ENCODE measurements at places on chromosomes 7 and 10.

- no peak for DNase-seq
Observed at GRCh38 chr10:75726522-75727483, 295.4 kb downstream of the LRMDA start.

DNA sequence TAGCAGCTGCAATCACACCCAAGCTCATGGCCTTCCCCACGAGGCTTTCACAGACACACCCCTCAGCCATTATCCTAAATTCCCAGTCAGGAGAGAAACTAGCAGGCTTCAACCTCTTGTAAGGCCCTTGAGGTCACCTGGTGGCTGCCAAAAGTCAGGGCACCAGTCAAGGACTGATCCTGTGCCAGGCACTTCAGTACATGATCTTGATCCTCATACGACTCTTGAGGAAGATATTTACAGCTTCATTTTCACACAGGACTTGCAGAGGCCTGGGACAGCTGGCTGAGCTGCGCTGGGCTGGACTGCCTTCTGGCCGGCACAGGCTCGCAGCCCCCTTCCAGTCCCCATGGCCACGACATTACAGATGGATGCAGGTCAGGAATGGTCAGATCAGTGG lies 8.8 kb downstream of the PDAP1 start:
- DNase-seq: no peak

GRCh38 chr7:28165261-28165660 lies 15.3 kb downstream of the JAZF1 start:
- DNase-seq: no peak

DNA sequence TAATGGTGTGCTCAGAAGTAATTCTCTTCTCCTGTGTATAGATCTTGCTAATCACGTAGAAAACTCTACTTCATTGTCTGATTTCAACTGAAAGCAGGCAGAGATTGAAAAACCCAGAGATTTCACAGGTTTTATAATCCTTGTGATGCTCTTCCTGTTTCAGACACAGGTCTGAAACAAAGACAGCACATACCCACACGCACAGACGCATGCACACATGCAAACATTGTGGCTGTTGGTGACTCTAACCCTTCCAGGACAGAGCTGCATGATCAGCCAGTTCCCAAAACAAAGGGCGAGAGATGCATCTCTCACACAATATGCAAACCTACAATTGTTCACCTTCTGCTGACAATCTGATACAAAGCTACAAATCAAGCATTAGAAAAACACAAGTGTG lies 11.1 kb upstream of the TFEC start:
- no peak for DNase-seq

- DNase-seq: no peak
Observed at GRCh38 chr7:69989551-69989950, 391.3 kb downstream of the AUTS2 start.

DNA sequence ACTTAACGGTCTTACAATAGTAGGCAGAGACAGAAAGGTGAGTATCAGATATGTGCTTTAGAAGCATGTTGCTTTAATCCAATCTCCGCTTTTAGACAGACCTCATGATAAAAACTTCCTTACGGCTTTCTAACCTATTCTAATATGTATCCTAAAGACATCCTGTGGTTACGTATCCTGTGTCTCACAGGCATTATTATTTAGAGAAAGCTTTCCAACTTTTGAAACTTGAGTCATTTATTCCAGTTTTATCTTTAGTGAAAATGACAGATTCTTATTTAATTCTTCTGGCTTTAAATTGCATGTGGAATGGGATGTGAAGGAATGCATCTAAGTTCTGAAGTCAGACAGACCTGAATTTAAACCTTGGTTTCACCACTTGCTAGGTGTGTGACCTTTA lies 118.9 kb downstream of the OTUD1 start:
- no peak for DNase-seq

- DNase-seq: no peak
Observed at GRCh38 chr7:135683609-135684008, 21.3 kb downstream of the STMP1 start.

DNA sequence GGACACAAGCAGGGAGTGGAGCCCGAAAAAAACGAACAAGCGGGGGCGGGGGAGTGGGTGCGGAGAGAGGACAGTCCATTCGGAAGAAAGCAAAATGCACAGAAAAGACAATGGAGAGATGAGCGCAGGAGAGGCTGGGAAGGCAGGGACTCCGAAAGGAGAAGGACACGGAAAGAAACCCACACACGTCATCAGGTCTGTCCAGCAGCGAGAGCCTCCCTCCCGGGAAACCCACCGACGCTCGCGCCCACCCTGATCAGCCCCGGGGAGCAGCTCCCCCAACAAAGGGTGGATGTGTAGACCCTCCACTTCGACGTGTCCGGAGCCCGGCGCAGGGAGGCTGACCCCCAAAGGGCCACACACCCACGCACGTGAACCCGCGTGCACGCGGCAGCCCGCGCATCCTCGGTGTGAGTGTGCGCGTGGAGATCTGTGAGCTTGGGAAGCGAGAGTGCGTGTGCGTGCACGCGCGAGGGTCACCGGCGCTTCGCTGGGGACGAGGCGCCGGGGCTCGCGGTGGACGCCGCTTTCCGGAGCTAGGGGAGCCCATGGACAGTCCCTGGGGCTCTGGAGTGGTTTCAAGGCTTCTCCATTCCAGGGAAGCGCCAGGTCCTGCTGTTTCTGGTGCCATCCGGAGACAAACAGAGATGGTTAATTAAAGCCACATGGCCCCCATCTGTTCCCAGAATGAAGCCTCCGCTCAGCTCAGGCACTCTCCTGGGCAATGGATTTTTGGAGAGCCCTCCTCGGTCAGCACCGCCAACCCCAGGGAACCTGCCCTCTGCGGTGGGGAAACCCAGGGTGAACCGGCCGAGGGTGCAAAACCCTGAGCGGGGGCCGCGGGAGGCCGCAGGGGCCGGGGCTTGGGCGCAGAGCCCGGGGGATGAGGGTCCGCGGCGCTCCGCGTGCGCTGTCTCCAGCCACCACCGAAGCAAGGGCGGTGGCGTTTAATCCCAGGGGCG lies 916 bp downstream of the LAMB1 start:
- DNase-seq: no peak

DNA sequence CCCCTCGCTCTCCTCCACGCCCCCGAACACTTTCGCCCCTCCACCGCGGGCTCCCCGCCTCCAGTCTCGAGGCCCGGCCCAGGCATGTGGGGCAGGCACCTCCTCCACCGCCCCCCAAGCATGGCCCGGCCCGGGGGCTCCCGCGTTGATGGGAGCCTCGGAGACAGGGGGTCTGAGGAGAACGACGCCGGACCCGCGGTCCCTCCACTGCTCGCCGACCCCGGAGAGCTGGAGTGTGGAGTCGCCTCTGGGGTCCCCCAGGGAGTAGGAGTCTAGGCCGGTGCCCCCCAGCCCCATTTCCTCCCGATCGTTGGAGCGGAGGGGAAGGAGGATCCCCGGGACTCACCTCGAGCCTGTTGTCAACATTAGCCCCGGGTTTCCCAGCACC lies 206 bp downstream of the UPF2 start:
- peak; percentile 15 for DNase-seq

GRCh38 chr7:41702635-41703371 lies at the start of gene INHBA:
Gene INHBA (minus strand): TSS chr7:41703090. CDS start chr7:41700374, 2,716 bp downstream.
- no peak for DNase-seq

DNA sequence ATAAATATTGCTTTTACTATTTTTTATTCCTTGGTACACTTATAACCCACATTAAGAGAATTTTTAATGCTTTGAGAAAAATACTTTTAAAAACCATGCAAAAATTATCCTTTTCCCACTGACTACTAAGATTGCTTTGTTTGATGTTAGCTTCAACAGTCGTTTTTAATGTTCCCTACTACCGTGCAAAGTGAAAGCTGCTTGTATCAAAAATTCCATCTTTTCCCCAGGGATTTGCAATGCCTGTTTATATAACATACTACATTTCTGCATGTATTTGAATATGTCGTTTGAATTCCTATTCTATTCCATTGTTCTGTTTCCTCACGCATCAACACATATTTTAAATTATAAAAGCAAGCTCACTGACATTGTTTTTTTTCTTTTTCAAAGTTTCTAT lies 54.4 kb downstream of the TFPI2 start:
- no peak for DNase-seq

DNA sequence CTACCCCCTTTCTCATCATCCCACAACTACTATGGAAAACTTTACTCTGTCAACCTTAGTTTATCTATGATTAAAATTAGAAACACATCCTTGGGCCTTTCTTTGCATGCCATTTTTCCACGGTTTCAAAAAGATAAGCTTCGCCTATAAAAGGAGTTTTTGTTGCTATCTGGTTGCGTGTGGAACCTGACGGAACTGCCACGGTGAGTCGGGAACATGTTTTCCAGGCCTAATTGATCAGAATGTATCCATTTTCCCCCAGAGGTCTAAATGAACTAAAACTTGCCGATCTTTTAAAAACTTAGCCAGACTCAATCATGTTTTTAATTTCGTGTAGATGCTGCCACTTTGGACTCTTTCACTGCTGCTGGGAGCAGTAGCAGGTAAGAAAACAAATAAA lies at the start of gene PNLIP:
Gene PNLIP, plus strand, starts transcription at position 176 of the 400 bp plus-strand sequence. Its CDS starts 162 bp downstream, at position 338.
- DNase-seq: no peak

DNA sequence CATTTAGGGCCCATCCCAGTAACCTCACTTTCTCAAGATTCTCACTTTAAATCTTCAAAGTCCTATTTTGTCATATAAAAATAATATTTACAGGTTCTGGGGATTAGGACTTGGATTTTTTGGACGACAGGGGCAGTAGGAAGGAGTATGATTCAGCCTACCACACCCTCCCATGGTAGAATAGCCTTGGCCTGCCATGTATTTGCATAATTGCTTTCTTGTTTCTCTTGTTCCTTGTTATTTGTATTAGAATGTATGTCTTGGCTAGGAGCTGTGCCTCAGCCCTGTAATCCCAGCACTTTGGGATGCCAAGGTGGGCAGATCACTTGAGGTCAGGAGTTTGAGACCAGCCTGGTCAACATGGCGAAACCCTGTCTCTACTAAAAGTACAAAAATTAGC lies 92.5 kb downstream of the ELAPOR2 start:
- DNase-seq: no peak

DNA sequence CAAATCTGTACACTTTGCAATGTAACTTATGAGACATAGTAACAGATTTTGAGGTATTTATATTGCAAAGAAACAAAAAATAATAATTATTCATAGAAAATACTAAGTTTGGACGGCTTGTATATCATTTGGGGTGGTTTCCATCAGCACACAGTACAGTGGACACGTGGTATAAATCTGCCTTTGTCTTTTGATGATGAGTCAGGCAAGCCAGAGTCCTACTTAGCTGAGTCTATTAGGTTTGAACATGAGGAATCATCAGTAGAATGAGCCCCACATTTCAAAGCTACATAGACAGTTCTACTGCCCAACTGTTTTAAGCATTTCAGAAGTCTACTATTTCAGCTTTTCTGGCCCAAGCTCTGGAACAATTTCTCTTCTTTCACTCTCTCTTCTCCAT lies 803.2 kb downstream of the PHTF2 start:
- no peak for DNase-seq

GRCh38 chr10:60853107-60853506 lies 74.8 kb downstream of the CDK1 start:
- DNase-seq: no peak

DNA sequence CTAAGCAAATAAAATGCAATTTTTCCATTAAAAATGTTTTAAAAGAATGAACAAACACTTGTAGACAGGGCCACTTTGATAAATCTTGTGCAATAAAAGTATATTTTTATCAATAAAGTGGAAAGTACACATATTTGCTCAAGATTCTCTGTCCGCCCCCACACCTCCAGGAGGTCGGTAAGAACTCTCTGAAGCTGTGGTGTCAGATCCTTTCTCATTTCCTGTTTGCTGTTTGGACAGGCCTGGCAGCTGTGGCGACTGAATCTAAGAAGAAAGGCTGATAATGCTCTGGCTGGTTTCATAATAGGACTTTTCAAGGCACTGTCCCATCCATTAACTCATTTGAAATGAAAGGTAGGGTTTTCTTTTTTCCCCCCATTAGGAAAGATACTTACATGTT lies 15.3 kb upstream of the ASB4 start:
- DNase-seq: no peak

DNA sequence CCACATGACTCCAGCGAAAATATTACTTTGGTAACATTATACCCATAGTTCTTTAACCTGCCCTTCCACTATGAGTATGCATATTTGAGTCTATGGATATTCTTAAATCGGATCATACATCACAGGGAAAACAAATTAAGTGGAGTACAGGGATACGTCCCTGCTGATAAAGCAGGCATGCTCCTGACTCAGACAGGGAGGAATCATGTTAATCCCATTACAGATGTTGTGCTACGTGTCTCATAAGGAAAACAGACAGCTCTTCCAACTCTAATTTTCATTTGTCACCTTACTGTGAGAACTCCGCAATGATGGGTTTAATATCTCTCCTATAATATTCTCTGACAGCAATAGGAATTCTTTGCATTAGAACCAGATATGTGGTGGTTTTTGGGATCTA lies 469.5 kb upstream of the POM121L12 start:
- DNase-seq: no peak

DNA sequence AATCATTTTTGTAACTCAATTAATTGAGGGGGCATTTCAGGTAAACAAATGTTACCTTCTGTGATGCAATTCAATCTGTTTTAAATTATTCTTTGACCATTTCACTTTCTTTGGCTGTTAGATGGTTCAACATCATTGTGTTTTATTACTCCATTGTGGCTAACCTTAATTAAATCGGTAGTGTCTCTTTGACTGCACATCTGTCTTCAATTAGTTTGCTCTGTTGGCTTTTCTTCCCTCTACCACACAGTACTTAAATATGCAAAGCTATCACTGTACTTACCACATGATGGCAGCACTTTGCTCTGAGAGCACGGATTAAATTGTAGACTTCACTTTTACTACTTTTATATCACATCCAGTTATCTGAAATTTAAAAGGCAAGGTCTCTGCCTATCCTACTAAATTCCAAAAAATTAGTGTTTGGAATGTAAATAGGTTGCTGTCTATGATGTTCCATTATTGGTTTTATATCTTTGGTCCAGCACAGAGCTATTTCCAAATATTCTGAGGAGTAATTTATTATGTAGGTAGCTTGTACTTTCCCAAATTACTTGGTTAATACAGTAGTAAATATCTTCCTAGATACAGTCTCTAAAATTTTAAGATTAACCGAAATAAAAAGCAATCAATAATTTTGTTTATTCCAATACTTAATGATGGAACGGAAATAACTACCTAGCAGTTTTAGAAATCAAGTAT lies 352.0 kb downstream of the PCLO start:
- no peak for DNase-seq

GRCh38 chr7:86978808-86979506 lies 80.5 kb downstream of the ELAPOR2 start:
- no peak for DNase-seq

GRCh38 chr7:94313926-94314325 lies 80.8 kb upstream of the COL1A2 start:
- no peak for DNase-seq

GRCh38 chr10:79255007-79255507 lies 92.2 kb upstream of the PPIF start:
- DNase-seq: no peak

DNA sequence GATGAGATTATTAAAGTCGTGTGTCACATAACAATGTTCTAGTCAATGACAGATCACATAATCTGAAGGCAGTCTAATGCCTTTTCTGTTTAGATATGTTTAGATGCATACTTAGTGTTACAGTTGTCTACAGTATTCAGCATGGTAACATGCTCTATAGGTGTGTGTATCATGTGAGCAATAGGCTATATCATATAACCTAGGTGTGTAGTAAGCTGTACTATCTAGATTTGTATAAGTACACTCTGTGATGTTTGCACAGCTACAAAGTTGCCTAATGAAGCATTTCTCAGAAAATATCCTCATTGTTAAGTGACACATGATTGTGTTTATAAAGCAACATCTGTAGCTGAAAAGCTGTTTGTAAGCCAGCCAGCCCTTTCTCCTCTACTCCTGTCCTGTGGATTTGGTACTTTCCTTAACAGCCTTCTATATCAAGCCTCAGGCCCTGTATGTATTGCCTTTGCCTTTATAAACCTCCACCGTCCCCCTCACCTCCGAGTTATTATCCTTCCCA lies 6.3 kb downstream of the HECTD2 start:
- DNase-seq: no peak

All from stimulated activated CD4-positive, alpha-beta T cell treated with anti-CD3 and anti-CD28 coated beads, Interleukin-1b, Interleukin-23, amount 100 ng/mL, for 24 hours (primary cell).